Stomach (tissue), 19 donors: ENCODE measurements at places on chromosomes 6 and 20. TPM values are rescaled to one million over a fixed set of nuclear protein-coding genes. Genes with fewer than 3 reads are reported as not detected.

GRCh38 chr20:50027611-50028105 lies 44.9 kb downstream of the SNAI1 start:
- no peak overlapping the region for H3K4me3 ChIP-seq
- H3K27ac ChIP-seq, result no peak overlapping the region
- no peaks in the 10 kb centered on the region for H3K36me3 ChIP-seq
- DNase-seq, result no peak
- peaks cover 45% of the 10 kb centered on the region for H3K4me1 ChIP-seq

DNA sequence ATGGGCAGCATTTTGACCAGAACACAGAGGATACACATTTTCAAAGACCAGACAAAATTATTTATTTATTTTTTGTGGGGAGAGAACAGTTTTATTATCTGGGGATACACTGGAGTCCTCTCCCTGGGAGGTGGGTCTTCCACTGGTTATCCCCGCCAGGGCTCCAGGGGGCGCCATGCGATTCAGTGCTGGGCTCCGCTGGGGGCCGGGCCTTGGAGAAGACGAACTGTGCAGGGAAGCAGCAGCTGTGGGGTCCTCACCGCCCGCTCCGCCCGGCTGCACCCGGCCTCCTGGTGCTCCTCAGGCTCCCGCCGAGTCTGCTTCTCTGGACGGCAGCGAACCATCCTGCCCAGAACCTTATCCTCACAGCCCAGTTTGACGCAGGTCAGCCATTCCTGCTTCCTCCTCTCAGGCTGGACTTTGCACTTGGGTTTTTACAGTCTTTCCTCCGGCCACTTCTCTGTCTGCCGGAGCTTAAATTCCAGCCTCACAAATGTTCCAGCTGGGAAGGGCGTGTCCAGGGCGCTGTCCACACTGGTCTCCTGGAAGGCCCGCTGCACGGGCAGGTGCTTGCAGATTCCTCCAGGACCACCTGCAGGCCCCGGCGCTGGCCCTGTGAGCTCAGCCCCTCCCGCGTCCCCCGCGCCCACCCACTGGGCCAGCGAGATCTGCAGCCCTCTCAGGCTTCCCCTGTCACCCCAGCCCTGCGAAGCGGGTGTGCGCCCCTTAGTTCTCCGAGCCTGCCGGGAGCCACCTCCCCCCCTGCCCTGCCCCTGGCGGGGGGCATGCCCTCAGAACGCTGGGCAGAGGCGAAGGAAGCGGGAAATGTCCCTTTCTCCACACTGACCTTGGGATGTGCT lies 1830.0 kb upstream of the DEFB115 start:
- peaks cover 59% of the 10 kb centered on the region for H3K27me3 ChIP-seq
- no peak overlapping the region for H3K27ac ChIP-seq
- peak overlapping the region; percentile 33 for H3K4me3 ChIP-seq
- no peaks in the 10 kb centered on the region for H3K36me3 ChIP-seq
- no peaks in the 10 kb centered on the region for H3K4me1 ChIP-seq

DNA sequence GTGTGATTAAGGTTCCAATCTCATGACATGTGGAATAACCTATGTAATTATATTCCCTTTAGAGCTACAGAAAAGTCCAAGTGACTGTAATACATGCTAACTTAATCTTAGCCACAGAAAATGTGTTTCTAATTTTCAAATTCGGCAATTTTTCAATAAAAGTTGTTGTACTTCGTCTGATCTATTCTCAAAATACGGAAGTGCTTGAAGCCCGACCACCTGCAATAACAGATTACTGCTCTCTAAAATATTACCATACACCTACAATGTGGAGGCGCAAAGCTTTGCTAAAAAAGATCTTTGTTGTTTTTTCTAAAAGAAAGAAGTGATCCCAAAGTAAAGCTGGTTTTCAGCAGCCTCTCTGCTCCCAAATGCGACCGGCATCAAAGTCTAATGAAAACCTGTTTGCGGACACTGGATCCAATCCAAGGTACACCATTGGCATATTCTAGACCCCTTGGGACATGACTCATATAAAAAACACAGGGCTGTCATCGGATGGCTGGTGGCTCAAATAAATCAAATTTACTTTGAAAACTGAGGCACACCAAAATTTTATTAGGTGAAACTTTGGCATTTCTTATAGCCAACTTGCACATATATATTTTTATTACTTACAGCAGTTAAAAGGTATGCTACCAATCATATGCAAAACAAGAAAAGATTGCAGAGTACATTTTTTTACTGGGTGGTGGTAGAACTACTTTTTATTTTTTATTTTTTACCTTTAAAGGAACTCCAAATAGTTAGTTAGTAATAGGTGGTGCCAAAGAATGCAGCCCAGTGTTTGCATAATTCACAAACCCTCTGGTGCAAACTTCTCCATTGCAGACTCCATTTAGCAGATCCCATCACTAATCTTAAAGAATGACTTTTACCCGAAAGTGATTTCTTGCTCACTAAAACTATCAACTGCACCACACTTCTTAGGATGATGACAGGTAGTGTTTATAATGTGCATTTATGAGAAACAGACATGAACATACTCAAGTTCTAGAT lies 118.7 kb upstream of the TBX18 start:
- no peaks in the 10 kb centered on the region for H3K27me3 ChIP-seq
- no peaks in the 10 kb centered on the region for H3K36me3 ChIP-seq
- no peak overlapping the region for H3K4me3 ChIP-seq
- DNase-seq, result no peak
- H3K4me1 ChIP-seq, result no peaks in the 10 kb centered on the region

- no peaks in the 10 kb centered on the region for H3K36me3 ChIP-seq
- peak; percentile 28 for DNase-seq
- no peaks in the 10 kb centered on the region for H3K27me3 ChIP-seq
- H3K4me3 ChIP-seq, result no peak overlapping the region
- peaks cover 66% of the 10 kb centered on the region for H3K4me1 ChIP-seq
- H3K27ac ChIP-seq, result no peak overlapping the region
Measured at GRCh38 chr20:37697314-37697713, 3.5 kb downstream of the CTNNBL1 start.

- no peak overlapping the region for H3K4me3 ChIP-seq
- no peak for DNase-seq
- peaks cover 8% of the 10 kb centered on the region for H3K4me1 ChIP-seq
- no peak overlapping the region for H3K27ac ChIP-seq
- no peaks in the 10 kb centered on the region for H3K36me3 ChIP-seq
- no peaks in the 10 kb centered on the region for H3K27me3 ChIP-seq
Measured at GRCh38 chr6:47404435-47404834, 73.2 kb upstream of the CD2AP start.

The PRKN gene
- 0.68 TPM for polyA plus RNA-seq

The LTB gene
- polyA plus RNA-seq, result 4.2 TPM

DNA sequence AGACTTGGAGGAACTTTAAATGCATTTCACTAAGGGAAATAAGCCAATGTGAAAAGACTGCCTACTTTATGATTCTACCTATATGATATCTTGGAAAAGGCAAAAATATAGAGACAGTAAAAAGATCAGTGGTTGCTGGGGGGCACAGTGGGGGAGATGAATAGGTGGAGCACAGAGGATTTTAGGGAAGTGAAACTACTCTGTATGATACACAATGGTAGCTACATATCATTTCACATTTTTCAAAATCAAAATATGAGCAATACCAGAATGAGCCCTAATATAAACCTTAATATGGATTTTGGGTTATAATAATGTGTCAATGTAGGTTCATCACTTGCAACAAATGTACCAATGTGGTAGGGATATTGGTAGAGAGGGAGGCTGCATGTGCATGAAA lies 161.4 kb upstream of the HTR1E start:
- H3K4me1 ChIP-seq, result no peaks in the 10 kb centered on the region
- no peak for DNase-seq
- no peak overlapping the region for H3K27ac ChIP-seq
- no peaks in the 10 kb centered on the region for H3K27me3 ChIP-seq
- no peaks in the 10 kb centered on the region for H3K36me3 ChIP-seq

The TP53TG5 gene
- 0.12 TPM for polyA plus RNA-seq

DNA sequence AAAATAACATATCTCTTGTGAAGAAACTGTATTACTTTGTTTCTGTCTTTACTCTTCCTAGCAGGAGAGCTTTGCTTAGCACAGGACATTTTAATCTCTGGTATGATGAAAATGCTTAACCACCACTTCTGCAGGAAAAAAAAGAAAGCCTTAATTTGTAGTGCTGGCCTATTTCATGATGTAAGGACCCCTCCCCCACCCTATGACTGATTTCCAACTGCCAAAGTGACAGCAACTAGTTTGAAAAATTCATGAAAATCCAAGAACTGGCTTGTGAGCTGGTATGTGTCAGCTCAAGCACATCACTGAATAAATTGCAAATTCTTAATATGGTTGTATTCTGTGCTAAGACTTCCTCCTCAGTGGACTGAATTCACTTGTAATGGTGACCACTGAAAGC lies 125.3 kb downstream of the REV3L start:
- peaks cover 41% of the 10 kb centered on the region for H3K36me3 ChIP-seq
- no peak for DNase-seq
- no peak overlapping the region for H3K4me3 ChIP-seq
- H3K27me3 ChIP-seq, result no peaks in the 10 kb centered on the region

DNA sequence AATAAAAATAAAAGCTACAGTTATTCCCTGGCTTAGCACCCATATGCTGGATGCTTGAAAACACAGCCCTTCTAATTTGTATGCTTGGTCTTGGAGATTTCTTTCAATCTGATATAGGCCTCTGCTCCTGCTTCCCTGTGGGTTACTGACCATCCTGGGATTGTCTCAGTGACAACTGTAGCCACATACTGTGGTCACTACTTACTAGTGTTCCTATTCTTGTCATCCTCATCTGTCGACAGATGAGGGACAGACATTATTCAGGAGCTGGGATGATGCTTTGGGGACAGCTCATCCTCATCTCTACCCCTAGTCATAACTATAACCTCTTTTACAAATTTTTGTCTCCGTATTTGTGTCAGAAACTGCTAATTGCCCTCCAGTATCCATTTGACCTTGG lies 388.9 kb upstream of the MAP3K7 start:
- no peaks in the 10 kb centered on the region for H3K36me3 ChIP-seq
- H3K27me3 ChIP-seq, result no peaks in the 10 kb centered on the region
- no peak for DNase-seq
- H3K27ac ChIP-seq, result no peak overlapping the region
- H3K4me1 ChIP-seq, result no peaks in the 10 kb centered on the region

GRCh38 chr6:1281746-1282145 lies 30.2 kb upstream of the FOXQ1 start:
- H3K27me3 ChIP-seq, result no peaks in the 10 kb centered on the region
- no peak overlapping the region for H3K4me3 ChIP-seq
- DNase-seq, result no peak
- H3K27ac ChIP-seq, result no peak overlapping the region

- no peak overlapping the region for H3K4me3 ChIP-seq
- no peak for DNase-seq
- H3K36me3 ChIP-seq, result no peaks in the 10 kb centered on the region
- H3K4me1 ChIP-seq, result peaks cover 42% of the 10 kb centered on the region
- H3K27ac ChIP-seq, result no peak overlapping the region
Measured at GRCh38 chr6:147207351-147207750, 3.1 kb downstream of the STXBP5 start.

The GJA1 gene
- 23.9 TPM for polyA plus RNA-seq

GRCh38 chr20:44752099-44752931 lies 6.7 kb downstream of the KCNK15 start:
- no peaks in the 10 kb centered on the region for H3K27me3 ChIP-seq
- H3K4me1 ChIP-seq, result peaks cover 17% of the 10 kb centered on the region
- no peak for DNase-seq
- H3K27ac ChIP-seq, result no peak overlapping the region
- no peak overlapping the region for H3K4me3 ChIP-seq

- no peaks in the 10 kb centered on the region for H3K4me1 ChIP-seq
- H3K27ac ChIP-seq, result no peak overlapping the region
Measured at GRCh38 chr6:42229506-42230119, 12.0 kb upstream of the MRPS10 start.

- H3K4me3 ChIP-seq, result peak overlapping the region; percentile 84
- no peaks in the 10 kb centered on the region for H3K36me3 ChIP-seq
- peak; percentile 87 for DNase-seq
Measured at GRCh38 chr6:127266892-127267645, 405 bp downstream of the RNF146 start.

- no peak for DNase-seq
- H3K27me3 ChIP-seq, result no peaks in the 10 kb centered on the region
- H3K4me1 ChIP-seq, result peaks cover 58% of the 10 kb centered on the region
- H3K4me3 ChIP-seq, result no peak overlapping the region
- H3K27ac ChIP-seq, result no peak overlapping the region
Measured at GRCh38 chr20:35303382-35303734, 11.1 kb upstream of the FAM83C start.

The PPARD gene
- 22.0 TPM for polyA plus RNA-seq

DNA sequence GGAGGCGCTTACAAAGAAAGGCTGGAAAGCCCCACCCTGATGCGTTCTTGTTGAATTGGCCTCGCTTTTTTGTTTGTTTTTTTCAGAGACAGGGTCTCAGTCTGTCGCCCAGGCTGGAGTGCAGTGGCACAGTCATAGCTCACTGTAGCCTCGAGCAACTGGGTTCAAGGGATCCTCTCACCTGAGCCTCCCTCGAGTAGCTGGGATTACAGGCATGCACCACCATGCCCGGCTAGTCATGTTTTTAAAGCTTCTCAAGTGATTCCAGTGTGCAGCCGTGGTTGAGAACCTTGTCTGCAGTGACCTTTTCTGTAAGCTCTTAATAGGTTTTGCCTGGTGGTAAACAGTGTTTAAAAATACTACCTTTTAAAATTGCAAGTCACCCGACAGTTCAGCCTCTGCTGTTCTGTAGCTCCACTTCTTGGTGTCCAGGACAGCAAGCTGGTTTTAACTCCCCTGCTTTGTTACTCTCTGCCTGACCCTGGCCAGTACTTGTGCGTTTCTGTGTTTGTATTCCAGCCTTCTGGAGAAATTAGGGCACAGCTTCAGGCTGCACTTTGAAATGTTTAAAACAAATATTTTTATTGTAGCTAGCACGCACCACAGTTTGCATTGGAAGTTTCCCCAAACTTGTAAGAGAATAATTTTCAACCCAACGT lies 54.4 kb downstream of the KDM1B start:
- no peaks in the 10 kb centered on the region for H3K4me1 ChIP-seq
- H3K4me3 ChIP-seq, result no peak overlapping the region
- peak overlapping the region; percentile 28 for H3K27ac ChIP-seq
- no peaks in the 10 kb centered on the region for H3K36me3 ChIP-seq
- DNase-seq, result no peak

GRCh38 chr6:26089272-26089671 lies 2.0 kb downstream of the HFE start:
- peak overlapping the region; percentile 87 for H3K27ac ChIP-seq
- no peaks in the 10 kb centered on the region for H3K36me3 ChIP-seq
- H3K4me3 ChIP-seq, result no peak overlapping the region
